ENCODE measurements at places on chromosomes 2 and 18. TPM values are rescaled to one million over a fixed set of nuclear protein-coding genes. Genes with fewer than 3 reads are reported as not detected.

ZNF2 gene
- 3.0 TPM for total RNA-seq

ADAM23 gene
- 10.0 TPM for total RNA-seq

TMEFF2 gene
- 0.34 TPM for total RNA-seq

INO80B gene
- 50.4 TPM for total RNA-seq

MALL gene
- total RNA-seq = 148 TPM

TCF7L1 gene
- 11.5 TPM for total RNA-seq

IL36B gene
- not detected for total RNA-seq

AMER3 gene
- not detected for total RNA-seq

RTTN gene
- total RNA-seq = 5.1 TPM

GALNT3 gene
- total RNA-seq = not detected

SRBD1 gene
- total RNA-seq = 7.9 TPM

LTBP1 gene
- total RNA-seq = 42.1 TPM

RGPD6 gene
- 8.4 TPM for total RNA-seq

GCG gene
- not detected for total RNA-seq

HOXD10 gene
- total RNA-seq = 4.8 TPM

CLEC4F gene
- total RNA-seq = not detected

RAD51AP2 gene
- total RNA-seq = not detected

CDH20 gene
- total RNA-seq = not detected

ABCG8 gene
- not detected for total RNA-seq

SULT1C4 gene
- not detected for total RNA-seq

SLC4A5 gene
- total RNA-seq = 0.29 TPM

FAM237A gene
- not detected for total RNA-seq

ACTR3 gene
- total RNA-seq = 234 TPM

CCDC138 gene
- 7.4 TPM for total RNA-seq

C2orf80 gene
- total RNA-seq = not detected

REG3G gene
- not detected for total RNA-seq

SOX11 gene
- not detected for total RNA-seq

ACVR1C gene
- total RNA-seq = 0.03 TPM
